ENCODE measurements at places on chromosomes 7 and 10. TPM values are rescaled to one million over a fixed set of nuclear protein-coding genes. Genes with fewer than 3 reads are reported as not detected.

GRCh38 chr10:59287587-59288255, 74.6 kb downstream of the FAM13C start:
- no peak for DNase-seq
- H3K36me3 ChIP-seq, result no peaks in the 10 kb centered on the region
- no peaks in the 10 kb centered on the region for H3K4me1 ChIP-seq
- no peak overlapping the region for H3K27ac ChIP-seq
- H3K27me3 ChIP-seq, result no peaks in the 10 kb centered on the region

DNA sequence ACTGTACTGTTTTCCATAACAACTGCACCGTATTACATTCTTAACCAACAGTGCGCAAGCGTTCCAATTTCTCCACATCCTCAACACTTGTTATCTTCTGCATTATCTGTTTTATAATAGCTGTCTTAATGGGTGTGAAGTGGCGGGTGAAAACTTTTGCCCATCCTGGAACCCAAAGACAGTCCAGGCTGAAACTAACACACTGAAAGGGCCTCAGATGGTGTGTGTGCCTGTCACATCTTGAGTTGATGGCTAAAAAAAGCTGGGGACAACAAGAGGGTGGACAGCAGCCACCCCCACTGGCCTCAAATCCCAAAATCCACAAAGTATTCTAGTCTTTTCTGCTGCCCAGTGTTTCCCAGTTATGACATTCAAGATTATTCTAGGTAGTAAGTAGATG, 19.4 kb downstream of the OPALIN start:
- no peaks in the 10 kb centered on the region for H3K4me1 ChIP-seq
- no peak overlapping the region for H3K27ac ChIP-seq
- DNase-seq, result no peak
- H3K36me3 ChIP-seq, result no peaks in the 10 kb centered on the region
- no peak overlapping the region for H3K4me3 ChIP-seq

Gene SYT15B
- 0.24 TPM for total RNA-seq

GRCh38 chr10:32139223-32140073, 83.2 kb upstream of the KIF5B start:
- H3K4me1 ChIP-seq, result peaks cover 14% of the 10 kb centered on the region
- no peaks in the 10 kb centered on the region for H3K27me3 ChIP-seq
- peak; percentile 93 for DNase-seq
- H3K27ac ChIP-seq, result peak overlapping the region; percentile 96

Gene TAS2R41
- not detected for total RNA-seq

DNA sequence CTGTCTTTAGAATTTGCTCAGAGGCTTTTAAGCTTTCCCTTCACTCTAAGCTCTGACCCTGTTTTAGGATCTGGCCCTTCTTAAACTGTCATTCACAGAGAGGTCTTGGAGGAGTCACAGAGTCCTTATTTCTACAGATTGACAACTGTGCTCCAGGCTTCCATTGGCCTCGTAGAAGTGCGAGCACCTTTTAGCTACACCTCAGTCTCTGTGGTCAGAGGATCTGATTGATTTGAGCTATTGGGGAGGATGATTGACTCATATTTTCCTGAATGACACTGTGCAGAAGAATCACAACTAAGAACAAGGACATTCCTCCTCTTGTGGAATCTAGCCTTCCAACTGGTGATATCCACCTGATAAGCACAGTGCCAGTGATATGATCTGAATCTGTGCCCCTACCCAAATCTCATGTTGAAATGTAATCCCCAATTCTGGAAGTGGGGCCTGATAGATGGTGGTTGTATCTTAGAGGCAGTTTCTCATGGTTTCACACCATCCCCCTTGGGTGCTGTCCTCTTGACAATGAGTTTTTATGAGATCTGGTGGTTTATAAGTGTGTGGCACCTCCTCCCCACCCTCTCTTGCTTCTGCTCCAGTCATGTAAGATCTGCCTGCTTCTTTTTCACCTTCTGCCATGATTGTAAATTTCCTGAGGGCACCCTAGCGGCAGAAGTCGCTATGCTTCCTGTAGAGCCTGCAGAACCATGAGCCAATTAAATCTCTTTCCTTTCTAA, 3.2 kb downstream of the CYP3A7 start:
- no peaks in the 10 kb centered on the region for H3K36me3 ChIP-seq
- no peak overlapping the region for H3K4me3 ChIP-seq
- peaks cover 13% of the 10 kb centered on the region for H3K27me3 ChIP-seq
- H3K4me1 ChIP-seq, result no peaks in the 10 kb centered on the region
- DNase-seq, result no peak

DNA sequence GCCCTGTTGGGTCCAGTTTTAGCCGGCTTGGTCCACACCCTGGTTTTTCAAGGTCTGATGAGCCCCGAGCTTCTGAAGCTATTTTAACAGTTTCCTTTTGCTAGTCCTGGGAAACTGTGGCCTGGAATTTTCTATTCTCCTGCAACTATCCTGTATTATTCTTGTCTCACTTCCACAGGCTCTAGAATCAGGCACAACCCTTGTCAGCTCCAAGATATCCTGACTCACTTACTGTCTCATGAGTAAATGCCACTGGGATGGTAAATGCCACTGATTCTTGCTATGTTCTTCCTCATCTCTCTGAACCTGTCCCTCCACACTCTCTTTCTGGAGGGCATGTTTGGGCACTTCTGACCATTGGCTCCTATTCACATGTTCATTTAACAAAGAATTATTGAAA, 611.5 kb upstream of the IGFBP3 start:
- no peaks in the 10 kb centered on the region for H3K27me3 ChIP-seq
- H3K4me3 ChIP-seq, result no peak overlapping the region
- H3K27ac ChIP-seq, result no peak overlapping the region

DNA sequence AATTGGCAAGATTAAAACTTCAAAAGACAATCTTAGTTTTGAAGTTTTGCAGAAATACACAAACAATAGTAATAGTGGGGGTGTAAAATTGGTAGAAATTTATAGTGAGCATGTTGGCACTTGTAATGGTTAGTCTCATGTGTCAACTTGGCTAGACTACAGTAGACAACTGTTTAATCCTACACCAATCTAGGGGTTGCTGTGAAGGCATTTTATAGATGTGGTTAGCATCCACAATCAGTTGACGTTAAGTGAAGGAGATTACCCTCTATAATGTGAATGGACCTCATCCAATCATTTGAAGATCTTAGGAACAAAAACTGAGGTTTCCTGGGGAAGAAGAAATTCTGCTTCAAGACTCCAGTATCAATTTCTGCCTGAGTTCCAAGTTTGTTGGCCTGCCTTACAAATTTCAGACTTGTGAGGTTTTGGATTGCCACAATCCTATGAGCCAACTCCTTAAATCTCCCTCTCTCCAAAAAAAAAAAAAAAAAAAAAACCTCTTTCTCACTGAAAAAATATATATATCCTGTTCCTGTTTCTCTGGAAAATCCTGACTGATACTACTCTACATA, 531.6 kb upstream of the IGFBP3 start:
- no peaks in the 10 kb centered on the region for H3K27me3 ChIP-seq
- H3K4me3 ChIP-seq, result no peak overlapping the region
- H3K36me3 ChIP-seq, result peaks cover 4% of the 10 kb centered on the region
- no peak overlapping the region for H3K27ac ChIP-seq
- peaks cover 55% of the 10 kb centered on the region for H3K4me1 ChIP-seq

Gene BEND7
- total RNA-seq, result 1.2 TPM

DNA sequence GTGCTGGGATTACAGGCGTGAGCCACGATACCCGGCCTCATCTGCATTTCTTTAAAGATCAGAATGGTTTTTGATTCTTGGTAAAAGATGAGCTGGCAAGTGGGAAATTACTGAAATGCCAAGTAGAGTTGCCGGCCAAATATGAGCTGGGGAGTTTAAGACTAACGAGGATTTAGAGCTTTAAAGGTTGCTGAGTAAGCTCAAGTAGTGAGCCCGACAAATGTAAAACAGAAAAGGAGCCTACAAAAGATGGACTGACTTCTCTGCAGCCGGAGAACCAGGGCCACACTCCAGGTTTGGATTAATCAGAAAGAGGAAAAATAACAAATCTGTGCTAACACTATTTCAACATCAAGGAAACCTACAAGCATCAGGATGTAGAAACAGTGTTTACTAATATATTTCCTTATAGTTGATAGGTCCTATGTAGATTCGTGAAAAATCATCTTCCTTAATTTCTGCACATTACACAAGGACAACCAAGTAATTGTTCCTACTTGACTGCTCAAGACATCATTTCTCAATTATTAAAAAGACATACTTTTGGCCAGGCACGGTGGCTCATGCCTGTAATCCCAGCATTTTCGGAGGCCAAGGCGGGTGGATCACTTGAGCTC, 49.6 kb downstream of the MPP7 start:
- no peak overlapping the region for H3K4me3 ChIP-seq
- DNase-seq, result no peak
- no peaks in the 10 kb centered on the region for H3K36me3 ChIP-seq
- H3K27ac ChIP-seq, result no peak overlapping the region
- H3K27me3 ChIP-seq, result peaks cover 10% of the 10 kb centered on the region

DNA sequence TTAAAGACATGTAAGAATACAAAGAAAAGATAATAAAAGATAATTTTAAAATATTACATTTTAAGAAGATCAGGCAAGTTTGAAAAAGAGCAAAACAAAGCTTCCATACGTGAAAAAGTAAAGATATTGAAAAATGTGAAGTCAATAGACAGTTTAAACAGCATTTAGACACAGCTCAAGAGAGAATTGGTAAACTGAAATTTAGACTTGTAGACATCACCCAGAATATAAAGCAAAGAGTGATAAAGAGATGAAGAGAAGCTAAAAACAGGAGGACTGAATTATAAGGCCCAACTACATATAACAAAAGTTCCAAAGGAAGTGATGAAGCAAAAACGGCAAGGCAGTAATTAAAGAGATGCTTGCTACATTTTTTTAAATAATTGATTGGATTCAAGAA, 13.8 kb downstream of the ADAM12 start:
- H3K36me3 ChIP-seq, result peaks cover 25% of the 10 kb centered on the region
- H3K27ac ChIP-seq, result no peak overlapping the region
- no peaks in the 10 kb centered on the region for H3K27me3 ChIP-seq
- peaks cover 48% of the 10 kb centered on the region for H3K4me1 ChIP-seq
- no peak for DNase-seq
- H3K4me3 ChIP-seq, result no peak overlapping the region

GRCh38 chr10:96986200-96986856, 154.2 kb downstream of the LCOR start:
- no peak for DNase-seq
- H3K36me3 ChIP-seq, result peaks cover 22% of the 10 kb centered on the region

Gene BMPER
- total RNA-seq, result 9.9 TPM

DNA sequence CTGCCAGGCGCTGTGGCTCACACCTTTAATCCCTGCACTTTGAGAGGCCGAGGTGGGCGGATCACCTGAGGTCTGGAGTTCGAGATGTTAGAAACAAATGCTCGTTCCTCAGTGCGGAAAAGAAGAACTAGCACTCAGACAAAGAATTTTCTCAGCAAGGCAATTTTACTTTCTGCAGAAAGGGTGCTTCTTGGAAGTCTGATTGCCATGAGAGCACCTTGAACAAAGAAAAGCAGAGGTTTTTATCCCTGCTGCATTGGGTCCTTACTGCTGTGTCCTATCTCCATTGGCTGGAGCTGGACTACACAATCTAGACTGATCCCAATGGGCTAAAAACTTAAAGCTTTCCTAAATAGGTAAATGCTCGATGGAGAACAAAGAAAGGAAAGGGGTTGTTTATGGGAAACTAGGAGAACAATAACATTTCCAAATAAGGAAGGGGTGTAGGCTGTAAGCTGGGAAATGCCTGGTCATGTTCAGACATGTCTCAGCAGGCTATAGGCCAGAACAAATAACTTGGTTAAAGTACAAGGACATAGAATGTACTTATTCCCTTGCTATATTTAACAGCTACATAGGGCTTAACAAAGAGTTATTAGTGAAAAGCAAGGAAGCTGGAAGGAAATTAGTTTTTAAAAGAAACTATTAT, 26.1 kb upstream of the ACTR3B start:
- peaks cover 6% of the 10 kb centered on the region for H3K4me1 ChIP-seq
- H3K4me3 ChIP-seq, result no peak overlapping the region
- H3K27me3 ChIP-seq, result peaks cover 7% of the 10 kb centered on the region

Measured in HFFc6 (cell line).